ENCODE measurements at places on chromosomes 1 and 21. TPM values are rescaled to one million over a fixed set of nuclear protein-coding genes. Genes with fewer than 3 reads are reported as not detected.

GRCh38 chr1:117636637-117637425 lies 31.0 kb downstream of the TENT5C start:
- DNase-seq = no peak
- no peak overlapping the region for H3K27ac ChIP-seq
- no peak overlapping the region for H3K4me3 ChIP-seq
- H3K27me3 ChIP-seq = no peaks in the 10 kb centered on the region
- no peaks in the 10 kb centered on the region for H3K36me3 ChIP-seq

CLDN17 gene
- total RNA-seq = not detected

DNA sequence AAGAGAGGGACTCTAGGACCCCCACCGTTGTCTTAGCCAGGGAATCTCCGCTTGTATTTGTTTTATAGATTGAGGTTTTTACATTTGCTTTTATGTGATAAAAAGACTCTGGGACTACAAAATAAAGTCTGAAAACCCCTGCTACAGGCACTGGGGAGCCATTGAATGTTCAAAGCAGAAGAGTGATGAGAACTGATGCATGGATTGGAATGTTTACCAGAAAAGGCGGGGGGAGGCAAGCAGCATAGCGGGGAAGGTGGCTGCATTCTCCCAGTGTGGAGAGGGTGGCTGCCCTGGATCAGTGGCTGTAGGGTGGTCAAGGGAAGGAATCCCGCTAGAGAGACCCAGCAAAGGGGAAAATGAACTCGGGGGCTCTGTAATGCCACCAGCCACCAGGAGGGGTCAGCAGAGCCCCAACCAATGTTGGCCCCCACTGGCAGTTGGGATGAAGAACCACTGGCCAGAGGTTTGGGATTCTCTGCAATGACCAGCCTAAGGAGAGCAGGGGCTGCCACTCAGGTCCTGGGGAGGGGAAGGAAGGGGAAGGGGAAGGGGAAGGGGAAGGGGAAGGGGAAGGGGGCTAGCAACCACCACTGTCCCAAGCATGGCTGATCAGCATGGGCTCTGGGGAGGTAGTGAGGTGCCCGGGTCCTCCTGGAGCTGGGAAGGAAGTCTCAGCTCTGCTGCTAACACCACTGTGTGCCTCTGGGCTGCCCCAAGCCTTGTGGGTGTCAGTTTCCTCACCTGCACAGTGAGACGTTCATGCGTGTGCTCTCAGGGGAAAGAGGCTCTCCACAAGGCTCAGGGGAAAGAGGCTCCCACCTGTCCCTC lies 19.2 kb upstream of the PEF1 start:
- peak; percentile 60 for DNase-seq
- H3K4me1 ChIP-seq = no peaks in the 10 kb centered on the region
- H3K27ac ChIP-seq = no peak overlapping the region
- no peak overlapping the region for H3K4me3 ChIP-seq

DNA sequence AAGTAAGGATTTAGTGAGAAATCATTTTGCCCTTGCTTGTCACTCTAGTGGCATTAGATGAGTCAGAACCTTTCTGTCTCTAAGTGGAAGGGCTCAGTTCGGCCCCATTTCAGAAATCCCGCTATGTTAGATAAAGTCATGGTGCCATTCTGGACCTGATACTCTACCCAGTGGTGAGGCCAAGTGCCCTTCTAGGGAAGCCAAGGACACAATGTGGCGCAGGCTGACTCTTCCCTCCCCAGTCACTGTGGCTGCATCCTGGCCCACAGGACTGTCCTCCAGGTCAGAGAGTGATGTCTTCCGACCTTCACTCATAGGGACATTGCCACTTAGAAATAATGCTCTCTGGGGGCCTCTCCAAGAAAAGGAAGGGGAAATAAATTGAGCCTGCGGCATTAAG lies 48.3 kb upstream of the MTR start:
- H3K4me1 ChIP-seq = no peaks in the 10 kb centered on the region
- no peak overlapping the region for H3K4me3 ChIP-seq
- H3K36me3 ChIP-seq = no peaks in the 10 kb centered on the region
- no peak overlapping the region for H3K27ac ChIP-seq
- peaks cover 2% of the 10 kb centered on the region for H3K27me3 ChIP-seq

MAP3K7CL gene
- total RNA-seq = 22.3 TPM

DNA sequence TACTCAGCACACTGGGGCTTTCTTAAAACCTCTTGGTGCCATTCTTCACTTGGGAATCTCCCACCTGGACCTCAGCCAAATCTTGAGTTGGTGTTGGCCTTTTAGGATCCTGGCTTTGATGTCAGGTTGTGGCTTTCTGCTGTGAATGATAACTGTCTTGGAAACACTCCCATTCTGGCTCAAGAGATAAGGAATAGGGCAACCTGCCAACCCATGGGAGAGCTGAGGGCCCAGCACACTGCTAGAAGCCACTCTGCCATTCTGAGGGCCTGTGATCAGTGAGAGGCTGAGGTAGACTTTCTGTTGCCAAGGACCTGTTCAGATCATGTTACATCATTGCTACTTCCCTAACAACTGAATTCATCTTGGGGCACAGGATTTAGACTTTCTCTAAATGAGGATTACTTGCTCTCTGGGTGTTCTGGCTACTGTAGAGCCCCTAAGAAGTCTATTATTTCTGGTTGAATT lies 45.8 kb downstream of the TTC39A start:
- no peaks in the 10 kb centered on the region for H3K27me3 ChIP-seq
- H3K4me1 ChIP-seq = peaks cover 34% of the 10 kb centered on the region
- peak overlapping the region; percentile 17 for H3K27ac ChIP-seq
- H3K36me3 ChIP-seq = no peaks in the 10 kb centered on the region
- DNase-seq = peak; percentile 88

GRCh38 chr1:37149296-37149695 lies 115.0 kb upstream of the GRIK3 start:
- no peaks in the 10 kb centered on the region for H3K27me3 ChIP-seq
- no peak overlapping the region for H3K4me3 ChIP-seq
- no peaks in the 10 kb centered on the region for H3K36me3 ChIP-seq

TMEM240 gene
- total RNA-seq = 0.95 TPM

GRCh38 chr1:40899230-40899870 lies 37.2 kb upstream of the CITED4 start:
- H3K4me1 ChIP-seq = peaks cover 6% of the 10 kb centered on the region
- DNase-seq = no peak
- H3K36me3 ChIP-seq = no peaks in the 10 kb centered on the region
- no peak overlapping the region for H3K27ac ChIP-seq

TMEM51 gene
- 39.7 TPM for total RNA-seq

MYOG gene
- 0.11 TPM for total RNA-seq

- H3K4me1 ChIP-seq = no peaks in the 10 kb centered on the region
- no peaks in the 10 kb centered on the region for H3K27me3 ChIP-seq
- no peak for DNase-seq
- no peaks in the 10 kb centered on the region for H3K36me3 ChIP-seq
- H3K27ac ChIP-seq = no peak overlapping the region
- H3K4me3 ChIP-seq = no peak overlapping the region
Observed at GRCh38 chr1:212625781-212626450, 17.4 kb downstream of the ATF3 start.

DDR2 gene
- 266 TPM for total RNA-seq

DNA sequence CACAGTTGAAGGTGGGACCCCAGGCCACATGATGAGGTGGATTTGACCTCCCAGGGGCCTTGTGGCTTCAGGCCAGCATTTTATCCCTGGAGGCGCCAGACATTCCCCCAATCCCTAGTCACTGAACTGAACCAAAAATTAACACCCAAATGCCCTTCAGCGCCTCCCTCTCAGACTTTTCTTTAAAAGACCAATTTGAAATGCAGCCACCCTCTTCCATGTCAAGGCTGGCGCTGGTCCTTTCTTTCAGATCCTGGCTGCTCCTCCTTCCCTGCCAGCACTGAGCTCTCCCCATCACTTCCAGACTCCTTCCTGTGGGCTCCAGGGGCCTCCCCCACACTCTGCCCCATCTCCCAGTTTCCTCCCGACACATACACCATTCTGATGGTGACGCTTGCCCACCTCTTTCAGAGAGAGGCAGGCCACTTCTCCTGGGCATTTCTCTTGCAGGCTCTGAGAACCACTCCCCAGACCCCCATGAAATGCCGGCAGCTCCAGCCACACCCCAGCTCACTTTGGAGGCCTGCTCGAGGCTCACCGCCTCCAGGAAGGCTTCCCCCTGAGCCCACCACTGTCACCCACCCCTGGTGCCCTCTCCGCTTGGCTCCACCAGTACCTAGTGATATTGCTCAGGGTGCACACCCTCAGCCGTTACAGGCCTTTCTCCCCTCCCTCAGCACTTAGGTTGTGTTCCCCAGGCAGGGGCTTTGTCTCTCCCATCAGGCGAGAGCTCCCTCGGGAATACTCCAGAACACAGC lies 27.0 kb downstream of the NAV1 start:
- DNase-seq = no peak
- no peaks in the 10 kb centered on the region for H3K27me3 ChIP-seq
- H3K27ac ChIP-seq = no peak overlapping the region
- H3K36me3 ChIP-seq = no peaks in the 10 kb centered on the region

RBP7 gene
- total RNA-seq = 5.6 TPM

GRCh38 chr1:203101813-203102634 lies 16.2 kb upstream of the MYOG start:
- DNase-seq = no peak
- H3K4me3 ChIP-seq = no peak overlapping the region
- H3K4me1 ChIP-seq = no peaks in the 10 kb centered on the region
- no peak overlapping the region for H3K27ac ChIP-seq

DNA sequence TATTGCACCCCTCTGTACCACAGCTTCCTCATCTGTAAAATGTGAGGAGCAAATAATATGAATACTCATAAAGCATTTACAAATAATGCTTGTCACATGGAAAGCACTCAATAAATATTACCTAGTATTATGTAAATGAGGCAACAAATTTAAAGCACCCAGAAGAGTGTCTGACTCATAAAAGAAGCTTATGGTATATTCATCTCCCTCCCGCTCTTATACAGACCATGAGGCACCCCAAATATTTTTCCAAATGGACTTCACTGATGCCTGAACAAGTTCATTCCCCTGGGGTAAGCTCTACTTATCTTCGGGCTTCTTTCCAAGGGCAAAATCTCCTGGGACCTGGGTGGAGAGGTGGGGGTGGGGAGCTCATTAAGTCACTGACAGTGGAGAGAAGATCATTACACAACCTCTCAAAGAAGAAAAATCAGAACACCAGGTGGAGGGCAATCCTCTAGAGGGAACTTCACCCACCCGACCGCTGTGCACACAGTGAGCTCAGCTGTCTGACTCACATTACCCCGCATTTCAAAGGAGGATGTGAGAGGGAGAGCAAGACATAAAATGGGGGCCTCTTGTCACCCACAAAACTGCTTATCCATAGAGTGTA lies 166.2 kb downstream of the ASTN1 start:
- no peak for DNase-seq
- H3K4me3 ChIP-seq = no peak overlapping the region
- no peak overlapping the region for H3K27ac ChIP-seq
- H3K36me3 ChIP-seq = no peaks in the 10 kb centered on the region

GRCh38 chr1:46285730-46286477 lies 17.5 kb downstream of the LRRC41 start:
- H3K36me3 ChIP-seq = peaks cover 77% of the 10 kb centered on the region
- no peaks in the 10 kb centered on the region for H3K4me1 ChIP-seq
- no peak overlapping the region for H3K27ac ChIP-seq
- DNase-seq = no peak
- no peaks in the 10 kb centered on the region for H3K27me3 ChIP-seq

AVPR1B gene
- not detected for total RNA-seq
